ENCODE measurements at places on chromosomes 3 and 15.
A peak's percentile ranks its signal among the peaks of the same experiment; 100 is the strongest.

GRCh38 chr3:101084404-101084803, 91.2 kb upstream of the ABI3BP start:
- DNase-seq, result no peak

GRCh38 chr3:25863011-25863415, 73.1 kb downstream of the OXSM start:
- no peak for DNase-seq

GRCh38 chr15:42138411-42138810, 18.0 kb downstream of the PLA2G4F start:
- no peak for DNase-seq

GRCh38 chr3:2706836-2707210, 403.4 kb downstream of the IL5RA start:
- no peak for DNase-seq

- DNase-seq, result no peak
Measured at GRCh38 chr15:89587955-89588354, 12.7 kb downstream of the TICRR start.

GRCh38 chr3:72273615-72274014, 488.7 kb upstream of the PROK2 start:
- no peak for DNase-seq

DNA sequence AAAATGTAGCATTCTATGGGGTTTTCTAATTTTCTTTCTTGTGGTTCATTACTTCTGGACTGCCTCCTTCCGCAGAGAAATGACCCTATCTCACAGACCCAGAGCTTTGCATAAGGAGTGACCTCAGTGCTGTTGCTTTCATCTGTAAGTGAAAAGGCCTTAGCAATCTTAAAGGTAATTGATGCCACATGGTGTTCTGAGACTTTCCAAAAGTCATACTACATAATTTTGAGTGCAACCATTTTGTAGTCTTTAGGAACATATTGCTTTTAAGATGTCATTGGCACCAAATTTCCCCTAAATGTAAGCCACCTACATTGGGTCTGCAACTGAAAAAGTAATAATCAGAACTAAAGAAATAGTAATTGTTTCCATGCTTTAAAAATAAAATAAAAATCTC, 9.2 kb upstream of the HHLA2 start:
- no peak for DNase-seq

DNA sequence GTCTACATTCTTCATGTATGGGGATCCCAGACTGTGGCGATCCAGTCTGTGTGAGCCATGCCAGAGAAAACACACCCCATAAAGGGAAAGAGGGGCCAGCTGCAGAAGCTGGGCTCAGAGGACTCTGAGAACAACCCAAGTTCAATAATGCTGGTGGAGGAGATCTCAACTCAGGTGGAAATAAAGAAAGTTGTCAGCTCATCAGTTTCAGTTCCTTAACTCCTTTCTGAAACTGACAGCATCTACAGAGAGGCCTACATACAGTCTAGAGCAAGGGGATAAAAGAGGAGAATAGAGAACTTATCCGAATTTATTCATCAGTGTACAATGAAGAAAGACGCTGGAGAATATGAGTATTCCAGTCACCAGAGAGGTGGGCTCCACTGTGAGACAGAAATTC, 77.0 kb downstream of the NTRK3 start:
- no peak for DNase-seq

DNA sequence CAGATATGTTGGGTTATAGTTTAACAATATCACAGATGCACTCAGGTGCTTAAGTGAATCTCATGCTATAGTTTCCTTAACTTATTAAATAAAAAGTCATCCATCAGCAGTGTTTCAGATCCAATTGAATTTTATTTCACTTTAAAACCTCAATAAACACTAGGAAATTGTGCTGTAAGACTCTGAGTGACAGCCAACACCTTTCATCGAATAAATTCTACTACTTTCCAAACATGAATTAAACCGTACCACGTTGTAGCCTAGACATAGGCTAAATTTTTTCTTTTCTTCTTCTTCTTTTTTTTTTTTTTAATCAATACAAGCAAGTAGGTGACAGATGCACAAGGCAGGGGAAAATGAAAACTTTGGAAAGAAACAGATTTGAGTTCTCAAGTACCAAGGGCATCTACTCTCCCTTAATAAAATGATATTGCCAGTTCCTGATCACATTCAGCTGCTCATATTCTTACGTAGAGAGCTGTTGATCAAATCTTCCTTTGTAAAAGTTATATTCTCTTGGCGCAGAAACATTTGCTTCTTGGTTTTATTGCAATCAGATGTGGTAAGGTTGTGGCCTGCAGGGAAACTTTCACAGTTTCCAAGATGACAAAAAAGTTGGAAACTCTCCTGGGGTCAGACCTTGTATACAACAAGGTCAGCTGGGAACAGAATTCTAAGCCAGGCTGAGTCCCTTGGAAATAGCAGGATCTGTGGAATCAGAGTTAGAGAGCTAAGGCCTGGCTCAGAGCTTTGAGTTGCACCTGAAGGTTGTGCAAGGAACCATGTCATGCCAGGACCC, 147.7 kb downstream of the CD47 start:
- no peak for DNase-seq

DNA sequence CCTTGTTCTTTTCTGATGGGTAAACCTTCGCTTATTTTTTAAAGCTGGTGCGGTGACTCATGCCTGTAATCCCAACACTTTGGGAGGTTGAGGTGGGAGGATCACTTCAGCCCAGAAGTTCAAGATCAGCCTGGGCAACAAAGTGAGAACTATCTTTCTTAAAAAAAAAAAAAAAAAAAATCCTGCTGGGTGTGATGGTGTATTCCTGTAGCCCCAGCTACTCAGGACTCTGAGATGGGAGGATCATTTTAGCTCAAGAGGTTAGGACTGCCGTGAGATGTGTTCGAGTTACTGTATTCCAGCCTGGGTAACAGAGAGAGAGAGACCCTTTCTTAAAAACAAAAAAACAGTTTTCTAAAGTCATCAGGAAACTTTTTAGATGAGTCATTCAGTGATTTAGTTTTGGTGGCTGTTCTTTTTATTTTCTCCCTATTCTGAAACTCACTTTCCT, 37.7 kb downstream of the SLMAP start:
- DNase-seq, result no peak

DNA sequence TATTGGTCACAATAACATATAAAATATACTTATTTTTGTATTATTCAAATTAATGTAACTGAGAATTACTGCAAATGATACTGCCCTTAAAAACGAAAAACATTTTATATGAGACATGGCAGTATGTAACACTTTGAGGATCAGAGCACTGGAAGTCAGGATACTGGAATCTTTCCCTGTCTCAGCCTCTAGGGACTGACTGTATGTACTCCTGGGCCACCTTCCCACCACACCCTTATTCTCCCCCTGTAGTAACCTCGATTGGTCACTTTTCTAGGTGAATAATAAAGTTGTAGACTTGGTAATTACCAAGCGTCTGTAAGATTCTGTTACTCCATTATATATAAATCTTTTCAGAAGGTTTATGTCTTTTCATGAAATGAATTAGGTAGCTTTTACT, 43.0 kb downstream of the LRRC49 start:
- no peak for DNase-seq

DNA sequence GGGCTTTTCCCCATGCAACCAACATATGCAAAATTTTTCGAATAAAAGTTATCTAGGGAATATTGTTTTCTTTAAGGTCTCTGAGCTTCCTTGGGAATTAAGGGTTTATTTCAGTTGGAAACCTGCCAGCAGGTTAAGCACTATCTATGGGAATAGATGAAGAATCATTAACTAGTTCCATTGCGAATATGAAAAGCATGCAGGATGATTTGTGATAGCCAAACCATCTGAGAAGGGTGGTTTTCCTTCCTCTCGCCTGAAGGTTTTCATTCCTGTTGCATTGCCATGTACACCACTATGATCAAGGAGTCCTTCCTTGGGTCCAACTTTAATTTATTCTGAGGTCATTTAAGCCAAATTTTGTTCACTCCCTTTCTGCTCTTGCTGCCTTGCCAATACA, 184.9 kb downstream of the NR2F2 start:
- no peak for DNase-seq

GRCh38 chr3:197854596-197855343, 63.7 kb downstream of the LRCH3 start:
- DNase-seq, result no peak

DNA sequence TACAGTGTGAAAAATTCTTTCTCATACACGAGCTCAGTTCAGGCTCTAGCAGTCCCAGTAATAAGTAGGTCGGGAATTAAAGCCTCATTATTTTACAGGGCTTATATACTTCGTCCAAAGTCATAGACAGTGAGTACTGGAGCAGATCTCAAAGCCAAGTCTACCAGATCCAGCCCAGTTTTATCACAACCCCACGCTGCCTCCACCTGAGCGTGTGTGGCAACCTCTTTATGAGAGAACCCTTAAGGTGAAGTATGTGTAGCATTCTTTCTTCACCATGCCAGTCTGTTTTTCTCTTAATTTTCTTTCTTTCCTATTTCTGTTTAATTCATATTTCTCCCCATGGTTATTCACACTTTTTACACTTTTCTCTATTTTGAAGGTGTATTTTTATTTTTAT, 574.6 kb upstream of the ARPP21 start:
- no peak for DNase-seq

GRCh38 chr15:49827311-49827710, 206.5 kb downstream of the DTWD1 start:
- DNase-seq, result no peak

DNA sequence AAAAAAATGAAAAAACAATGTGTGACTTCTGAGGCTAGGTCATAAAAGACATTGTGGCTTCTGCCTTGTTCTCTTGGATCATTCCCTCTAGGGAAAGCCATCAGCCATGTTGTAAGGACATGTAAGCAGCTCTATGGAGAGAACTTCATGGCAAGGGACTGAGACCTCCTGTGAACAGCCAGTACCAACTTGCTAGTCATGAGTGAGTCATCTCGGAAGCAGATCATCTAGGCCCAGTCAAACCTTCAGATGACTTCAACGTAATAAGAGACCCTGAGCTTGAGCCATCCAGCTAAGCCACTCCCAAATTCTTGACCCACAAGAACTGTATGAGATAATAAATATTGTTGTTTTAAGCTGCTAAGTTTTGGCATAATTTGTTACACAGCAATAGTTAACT, 4.9 kb downstream of the MON1A start:
- DNase-seq, result no peak

GRCh38 chr3:80994085-80994665, 767.3 kb downstream of the GBE1 start:
- no peak for DNase-seq

GRCh38 chr15:46921891-46922290, 795.4 kb upstream of the SEMA6D start:
- DNase-seq, result no peak

GRCh38 chr3:87268646-87269211, 7.7 kb downstream of the POU1F1 start:
- no peak for DNase-seq

DNA sequence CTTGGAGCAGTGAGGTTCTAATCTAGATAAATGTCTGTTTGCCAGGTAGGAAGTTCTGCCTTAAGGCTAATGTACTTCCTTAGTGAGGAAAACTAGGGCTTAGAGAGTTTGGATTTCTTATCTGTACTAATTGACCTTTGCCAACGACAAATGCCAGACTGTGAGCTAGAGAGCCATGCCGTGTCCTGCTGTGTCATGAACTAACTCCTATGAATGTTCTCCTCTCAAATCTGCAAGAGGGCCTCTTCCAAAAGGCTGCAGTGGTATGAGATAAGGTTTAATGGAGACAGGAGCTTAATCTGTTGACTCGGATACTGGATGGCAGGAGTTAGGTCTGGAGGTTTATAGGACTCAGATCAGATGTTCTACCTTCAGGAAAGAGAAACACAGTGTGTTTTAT, 524.9 kb downstream of the NTRK3 start:
- no peak for DNase-seq

DNA sequence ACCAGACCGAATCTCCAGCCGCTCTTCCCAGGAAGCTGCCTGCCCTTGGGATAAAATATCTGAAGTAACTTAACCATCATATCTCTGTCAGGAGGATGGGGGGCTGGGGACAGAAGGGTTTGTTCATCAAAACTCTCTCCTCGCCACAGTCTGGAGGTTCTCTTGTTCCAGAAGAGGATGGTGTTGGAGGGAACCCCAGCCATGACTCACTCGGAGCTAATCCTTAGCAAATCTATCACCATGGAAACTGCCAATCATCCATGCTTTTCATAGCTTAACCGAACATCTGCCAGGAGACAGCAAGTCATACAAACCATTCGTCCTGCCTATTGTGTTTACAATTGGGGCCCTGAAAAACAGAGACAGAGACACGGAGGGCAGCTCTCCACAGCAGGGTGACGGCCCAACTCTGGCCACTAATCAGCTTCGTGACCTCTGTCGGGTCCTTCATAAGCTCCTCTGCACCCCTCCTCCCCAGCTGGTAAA, 73.8 kb upstream of the HEG1 start:
- DNase-seq, result no peak

- DNase-seq, result peak; percentile 58
Measured at GRCh38 chr15:47736143-47736786, 19.0 kb downstream of the SEMA6D start.

GRCh38 chr3:65402597-65402996, 636.1 kb downstream of the MAGI1 start:
- DNase-seq, result no peak

- DNase-seq, result no peak
Measured at GRCh38 chr3:59374091-59374817, 324.4 kb upstream of the CFAP20DC start.

GRCh38 chr3:24242012-24242698, 252.5 kb downstream of the THRB start:
- DNase-seq, result peak; percentile 13

- no peak for DNase-seq
Measured at GRCh38 chr3:73894474-73895213, 269.9 kb upstream of the PDZRN3 start.

- peak; percentile 95 for DNase-seq
Measured at GRCh38 chr15:39580117-39580484, 778 bp upstream of the THBS1 start.

Data from right lung (tissue), 10 donors.